ENCODE measurements at places on chromosomes 6 and 20. TPM values are rescaled to one million over a fixed set of nuclear protein-coding genes. Genes with fewer than 3 reads are reported as not detected.

The EPPIN gene
- polyA plus RNA-seq, result not detected

DNA sequence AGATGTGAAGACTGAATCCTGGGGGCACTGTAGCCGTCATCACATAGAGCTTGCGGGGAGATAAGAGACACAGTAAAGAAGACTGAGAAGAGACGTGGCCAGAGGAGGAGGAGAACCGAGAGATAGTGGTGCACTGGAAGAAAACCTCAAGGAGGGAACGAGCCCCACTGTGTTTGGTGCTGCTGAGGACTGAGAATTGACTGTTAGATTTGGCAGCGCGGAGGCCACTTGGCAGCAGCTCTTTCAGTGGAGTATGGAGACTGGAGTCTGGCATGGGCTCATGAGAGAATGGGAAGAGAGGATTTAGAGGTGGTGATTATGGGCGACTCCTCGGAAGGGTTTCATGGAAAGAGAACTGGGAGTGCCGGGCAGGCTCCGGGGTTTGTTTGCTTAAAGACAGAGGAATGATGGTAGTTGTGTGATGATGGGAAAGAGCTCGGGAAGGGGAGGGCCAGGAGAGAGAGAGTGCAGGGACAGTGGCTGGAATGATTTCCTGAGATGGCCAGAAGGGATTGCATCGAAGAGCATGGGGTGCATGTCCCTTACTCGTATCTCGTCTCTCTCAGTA lies 18.0 kb downstream of the CDYL start:
- no peak overlapping the region for H3K27ac ChIP-seq
- H3K27me3 ChIP-seq, result no peaks in the 10 kb centered on the region
- no peak for DNase-seq
- H3K4me1 ChIP-seq, result peaks cover 61% of the 10 kb centered on the region

DNA sequence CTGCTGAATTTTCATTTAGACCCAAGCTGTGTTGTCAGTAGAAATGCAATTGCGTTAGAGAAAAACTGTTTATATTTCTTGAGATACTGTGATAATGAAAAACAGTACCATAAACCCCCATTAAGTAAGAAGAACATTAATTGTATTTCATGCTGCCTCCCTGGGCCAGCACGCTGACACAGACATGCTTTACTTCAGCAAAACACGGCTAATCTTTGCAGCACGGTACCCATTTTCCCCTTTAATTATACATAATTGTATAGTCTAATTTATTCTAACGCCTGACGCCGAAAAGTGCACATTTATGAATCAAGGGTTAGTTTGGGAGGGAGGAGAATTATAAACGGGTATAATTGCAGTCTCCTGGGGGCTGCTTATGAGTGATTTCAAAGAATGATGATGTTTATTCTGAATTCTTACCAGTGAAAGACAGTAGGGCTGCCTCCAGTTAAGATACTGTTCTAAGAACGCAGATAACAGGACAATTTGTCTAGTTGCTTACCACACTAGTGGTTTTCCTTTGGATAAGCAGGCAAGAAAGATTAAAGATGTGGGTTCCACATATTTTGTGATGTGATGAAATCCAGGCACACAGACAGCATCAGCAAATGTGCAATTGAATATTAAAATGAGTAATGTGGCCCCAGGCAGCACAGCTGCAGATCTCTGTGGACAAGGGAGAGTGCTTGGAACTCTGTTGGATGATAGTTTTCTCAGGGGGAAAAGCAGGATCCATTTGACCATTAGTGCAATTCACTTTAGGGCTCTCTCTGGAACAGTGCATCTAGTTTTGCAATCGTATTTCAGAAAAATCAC lies 4.7 kb upstream of the SULF2 start:
- DNase-seq, result no peak
- peaks cover 9% of the 10 kb centered on the region for H3K4me1 ChIP-seq
- no peak overlapping the region for H3K4me3 ChIP-seq
- H3K27me3 ChIP-seq, result peaks cover 45% of the 10 kb centered on the region

- H3K27me3 ChIP-seq, result no peaks in the 10 kb centered on the region
- peaks cover 33% of the 10 kb centered on the region for H3K4me1 ChIP-seq
- H3K36me3 ChIP-seq, result no peaks in the 10 kb centered on the region
- H3K27ac ChIP-seq, result no peak overlapping the region
- no peak for DNase-seq
Observed at GRCh38 chr6:154954347-154954746, 40.8 kb upstream of the TIAM2 start.

The TMX4 gene
- 37.8 TPM for polyA plus RNA-seq

Data from naive thymus-derived CD8-positive, alpha-beta T cell (primary cell).